Activated T-helper 1 cell treated with anti-CD3 and anti-CD28 coated beads, Interleukin-2, amount 50 U/mL, for 16 hours (primary cell): ENCODE measurements at places on chromosomes 5 and 9.

DNA sequence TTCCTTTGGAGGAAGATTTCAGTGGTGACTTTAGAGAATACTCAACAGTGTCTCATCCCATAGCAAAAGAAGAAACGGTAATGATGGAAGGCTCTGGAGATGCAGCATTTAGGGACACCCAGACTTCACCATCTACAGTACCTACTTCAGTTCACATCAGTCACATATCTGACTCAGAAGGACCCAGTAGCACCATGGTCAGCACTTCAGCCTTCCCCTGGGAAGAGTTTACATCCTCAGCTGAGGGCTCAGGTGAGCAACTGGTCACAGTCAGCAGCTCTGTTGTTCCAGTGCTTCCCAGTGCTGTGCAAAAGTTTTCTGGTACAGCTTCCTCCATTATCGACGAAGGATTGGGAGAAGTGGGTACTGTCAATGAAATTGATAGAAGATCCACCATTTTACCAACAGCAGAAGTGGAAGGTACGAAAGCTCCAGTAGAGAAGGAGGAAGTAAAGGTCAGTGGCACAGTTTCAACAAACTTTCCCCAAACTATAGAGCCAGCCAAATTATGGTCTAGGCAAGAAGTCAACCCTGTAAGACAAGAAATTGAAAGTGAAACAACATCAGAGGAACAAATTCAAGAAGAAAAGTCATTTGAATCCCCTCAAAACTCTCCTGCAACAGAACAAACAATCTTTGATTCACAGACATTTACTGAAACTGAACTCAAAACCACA, 67.4 kb downstream of the VCAN start:
- no peak for DNase-seq

DNA sequence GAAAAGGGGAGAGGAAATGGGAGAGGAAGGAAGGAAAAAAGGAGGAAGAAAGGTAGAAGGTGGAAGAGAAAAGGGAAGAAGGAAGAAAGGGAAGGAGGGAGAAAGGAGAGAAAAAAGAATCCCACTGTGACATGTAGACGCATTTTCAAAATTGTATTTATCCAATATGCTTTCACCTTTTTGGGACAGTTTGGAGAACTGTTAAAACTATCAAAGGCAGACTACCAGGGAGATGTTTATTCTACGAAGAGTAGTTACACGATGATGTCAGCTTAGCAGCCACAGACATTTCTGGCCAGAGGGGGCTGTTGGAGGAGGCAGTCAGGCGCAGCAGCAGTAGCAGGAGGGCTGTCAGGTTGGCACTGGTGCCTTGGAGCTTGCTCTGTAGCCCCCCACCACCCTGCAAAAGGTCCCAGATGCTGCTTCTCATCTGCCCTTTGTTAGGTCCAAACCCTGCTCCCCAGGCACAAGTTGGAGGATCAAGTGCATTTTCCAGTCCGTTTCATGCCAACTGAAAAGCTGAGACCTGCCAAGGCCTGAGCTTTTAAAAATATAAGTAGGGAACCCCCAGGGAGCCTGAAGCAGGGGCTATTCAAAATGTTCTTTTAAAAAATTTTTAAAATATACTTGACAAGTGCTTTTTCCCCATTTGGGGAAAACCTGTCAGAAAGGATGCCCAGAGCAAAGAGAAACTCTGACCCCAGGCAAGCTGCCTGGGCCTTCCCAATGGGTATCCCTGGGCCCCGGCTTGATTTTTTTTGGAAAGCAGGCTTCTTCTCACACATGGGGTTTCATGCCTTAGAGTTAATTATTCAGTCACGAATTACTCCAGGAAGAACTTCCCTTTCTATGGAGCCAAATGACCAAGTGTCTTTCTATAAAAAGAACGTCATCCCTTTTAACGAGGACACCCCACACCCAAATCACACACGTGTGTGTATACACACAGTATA, 203.3 kb downstream of the SLIT3 start:
- DNase-seq = no peak

GRCh38 chr5:76601470-76601869, 21.7 kb downstream of the F2RL2 start:
- DNase-seq = no peak

DNA sequence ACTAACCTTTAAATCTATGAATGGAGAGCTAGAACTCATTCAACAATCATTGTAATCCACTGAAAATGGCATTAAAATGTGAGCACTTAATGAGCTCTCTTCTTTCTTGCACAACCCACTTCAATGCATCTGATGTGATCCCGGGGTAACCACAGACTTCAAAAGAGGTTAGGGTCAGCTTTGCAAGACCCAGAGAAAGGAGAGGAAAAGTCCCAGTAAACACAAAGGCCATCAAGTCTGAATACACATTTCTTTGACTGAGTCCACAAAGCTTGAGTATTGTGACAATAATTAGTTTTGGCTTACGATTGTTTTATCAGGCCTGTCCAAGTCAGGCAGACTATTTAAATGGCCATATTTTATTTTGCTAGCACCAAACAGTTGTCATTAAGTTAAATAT, 148.8 kb upstream of the ZNF608 start:
- DNase-seq = no peak

DNA sequence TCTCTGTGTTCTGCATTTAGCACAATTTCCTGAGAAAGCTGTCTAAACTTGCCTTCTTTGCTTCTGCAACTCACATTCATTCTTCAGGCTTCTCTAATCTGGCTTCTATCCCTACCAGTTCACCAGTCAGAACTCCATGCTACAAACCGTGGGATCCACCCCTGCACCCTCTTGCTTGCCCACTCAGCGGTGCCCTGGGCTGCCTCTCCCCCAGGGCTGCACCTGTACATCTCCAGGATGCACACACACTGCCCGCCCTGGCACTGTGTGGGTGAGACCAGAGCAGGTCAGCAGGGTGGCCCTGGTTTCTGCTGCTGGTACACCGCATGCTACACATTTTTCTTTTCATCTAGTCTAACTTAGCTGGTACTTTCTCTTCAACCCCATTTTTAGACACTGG, 127.1 kb downstream of the FANCC start:
- DNase-seq = no peak

GRCh38 chr9:26870292-26870691, 22.3 kb downstream of the CAAP1 start:
- DNase-seq = no peak

GRCh38 chr5:75566710-75567309, 44.4 kb upstream of the ANKDD1B start:
- DNase-seq = peak; percentile 24

- no peak for DNase-seq
Observed at GRCh38 chr5:150801117-150801927, 22.8 kb downstream of the SMIM3 start.

DNA sequence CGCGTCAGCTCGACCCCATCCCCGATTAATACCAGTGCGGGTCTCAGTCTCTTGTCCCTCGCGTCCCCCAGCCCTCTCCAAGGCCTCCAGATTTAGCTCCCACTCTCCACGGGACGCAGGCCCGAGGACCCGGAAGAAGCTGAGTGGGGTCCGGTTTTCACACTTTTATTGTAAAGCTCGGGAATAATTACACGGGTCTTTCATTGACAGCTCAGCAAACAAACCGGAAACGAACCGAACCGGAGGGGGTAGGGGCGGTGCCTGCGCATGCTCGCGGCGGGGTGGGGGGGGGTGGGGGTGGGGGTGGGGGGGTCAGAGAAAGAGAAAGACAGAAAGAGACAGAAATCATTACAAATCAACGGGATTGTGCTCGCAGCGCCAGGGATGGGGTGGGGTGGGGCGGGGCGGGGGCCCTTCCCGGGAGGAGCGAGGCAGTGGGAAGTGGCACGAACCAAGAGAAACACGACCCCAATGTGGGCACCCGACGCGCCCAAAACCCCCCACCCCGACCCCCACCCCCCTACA, 27.9 kb downstream of the PCDH1 start:
- DNase-seq = peak; percentile 19

DNA sequence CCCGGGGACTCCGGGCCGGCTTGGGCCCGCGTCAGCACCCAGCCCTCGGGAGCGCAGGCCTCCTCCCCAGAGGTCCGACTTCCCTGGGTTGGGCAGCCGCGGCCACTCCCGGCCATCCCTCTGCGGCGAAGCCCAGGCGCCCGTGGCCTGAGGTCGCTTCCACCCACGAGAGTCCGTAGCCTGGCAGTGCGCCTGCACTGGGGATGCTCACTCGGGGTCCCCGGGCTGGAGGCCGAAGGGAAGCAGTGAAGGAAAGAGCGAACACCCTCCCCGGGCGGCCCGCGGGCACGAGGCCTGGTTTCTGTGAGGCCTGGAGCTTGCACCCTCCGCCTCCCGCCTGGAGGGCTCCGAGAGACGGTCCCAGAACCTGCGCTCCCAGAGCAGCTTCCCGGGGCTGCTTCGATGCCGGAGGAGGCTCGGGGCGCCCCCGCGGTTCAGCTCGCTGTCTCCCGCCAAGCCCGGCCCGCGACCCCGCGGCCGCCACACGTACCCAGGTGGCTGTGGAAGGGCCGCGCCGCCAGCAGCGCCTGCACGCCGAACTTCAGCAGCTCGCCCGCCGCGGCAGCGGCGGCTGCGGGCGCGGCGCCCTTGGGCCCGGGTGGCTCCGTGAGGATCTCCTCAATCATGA, 607 bp downstream of the BARX1 start:
- DNase-seq = no peak
